Left hindlimb (tissue), 1 donor: ENCODE measurements at places on chromosomes 7 and 10.

- no peak for DNase-seq
Measured at GRCh38 chr10:114337510-114338462, 66.5 kb downstream of the AFAP1L2 start.

GRCh38 chr7:106306256-106306655, 21.5 kb upstream of the NAMPT start:
- no peak for DNase-seq

DNA sequence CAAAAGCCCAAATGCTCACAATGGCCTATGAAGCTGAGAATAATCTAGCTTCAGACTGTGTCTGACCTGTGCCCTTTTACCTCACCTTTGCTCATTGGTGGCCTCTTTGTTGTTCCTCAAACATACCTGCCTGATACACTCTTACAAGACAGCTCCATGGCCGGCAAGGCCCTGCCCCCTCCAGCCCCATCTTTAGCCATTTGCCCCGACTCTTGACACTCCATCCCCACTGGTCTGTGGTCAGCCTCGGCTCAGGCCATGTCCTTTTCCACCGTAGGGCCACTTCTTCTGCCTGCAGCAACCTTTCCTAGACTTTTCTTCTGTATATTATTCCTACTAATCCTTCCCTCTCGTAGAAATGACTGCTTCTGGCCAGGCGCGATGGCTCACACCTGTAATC, 265.2 kb downstream of the RPS24 start:
- DNase-seq = no peak

DNA sequence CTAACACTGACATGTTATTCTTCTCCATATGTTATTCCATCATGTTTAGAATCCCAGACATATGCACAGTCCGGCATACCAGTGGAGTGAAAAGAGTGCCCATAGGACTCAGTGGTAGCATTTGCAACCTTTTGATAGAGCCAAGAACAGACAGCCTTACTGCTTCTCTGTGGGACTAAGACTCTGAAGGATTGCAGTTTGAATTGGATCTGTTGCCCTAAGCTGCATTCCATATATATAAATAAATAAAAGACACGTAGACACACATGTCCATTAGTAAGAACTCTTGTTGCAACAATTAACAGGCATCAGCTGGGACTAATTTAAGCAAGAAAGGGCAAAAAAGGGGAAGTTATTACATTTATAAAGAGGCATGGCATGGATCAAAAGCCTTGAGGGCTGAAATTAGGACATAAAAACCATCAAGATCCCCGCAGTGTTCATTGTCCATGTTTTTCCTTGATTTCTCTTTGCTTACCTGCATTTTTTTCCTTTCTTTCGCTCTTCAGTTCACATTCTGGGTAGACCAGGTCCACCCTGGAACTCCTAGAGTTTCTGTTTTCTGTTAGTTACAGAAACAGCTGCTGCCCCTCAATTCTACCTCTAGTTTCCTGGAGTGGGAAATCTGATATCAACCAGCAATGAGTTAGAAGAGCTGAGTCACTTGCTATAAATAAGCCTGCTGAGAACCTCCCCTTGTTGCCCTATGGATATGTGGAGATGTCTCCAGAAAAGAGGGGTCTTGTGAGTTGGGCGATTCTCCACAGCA, 132.4 kb downstream of the SORCS1 start:
- no peak for DNase-seq

DNA sequence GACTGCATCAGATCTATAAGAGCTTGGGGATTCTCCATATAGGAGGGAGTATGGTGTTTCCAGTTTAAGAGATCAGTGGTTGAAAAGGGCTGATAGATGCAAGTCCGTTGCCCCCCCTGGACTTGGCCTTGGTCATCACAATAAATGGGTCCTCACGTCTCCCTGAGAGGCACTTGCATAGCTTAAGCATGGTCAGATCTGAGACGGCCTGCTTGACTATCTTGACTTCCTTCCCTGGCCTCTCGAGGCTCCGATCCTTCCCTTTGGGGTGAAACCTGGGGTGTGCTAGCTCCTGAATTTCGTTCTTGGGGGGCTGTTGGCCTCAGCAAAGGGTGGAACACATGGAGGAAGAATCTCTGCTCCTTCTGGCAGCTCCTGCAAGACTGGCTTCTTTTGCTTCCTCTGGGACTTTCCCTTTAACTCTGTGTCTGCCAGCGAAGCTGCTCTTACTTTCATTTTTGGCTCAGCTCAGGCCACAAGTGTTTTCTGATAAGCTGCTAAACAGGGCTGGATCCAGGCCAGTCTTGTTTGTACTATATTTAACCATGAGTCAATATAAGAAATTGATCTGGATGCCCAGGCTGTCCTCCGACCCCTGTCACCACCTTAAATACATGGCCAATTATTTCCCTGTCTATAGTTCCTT, 11.2 kb upstream of the ZNF485 start:
- no peak for DNase-seq

GRCh38 chr10:90674461-90674860, 183.4 kb downstream of the HTR7 start:
- DNase-seq = no peak

- DNase-seq = no peak
Measured at GRCh38 chr7:37439653-37440026, 9.0 kb downstream of the ELMO1 start.
